Stimulated activated CD8-positive, alpha-beta memory T cell treated with anti-CD3 and anti-CD28 coated beads, Interleukin-7, amount 100 ng/mL, for 24 hours (primary cell): ENCODE measurements at places on chromosomes 16 and 17.

GRCh38 chr16:55133654-55134053, 190.3 kb upstream of the IRX6 start:
- DNase-seq = no peak

DNA sequence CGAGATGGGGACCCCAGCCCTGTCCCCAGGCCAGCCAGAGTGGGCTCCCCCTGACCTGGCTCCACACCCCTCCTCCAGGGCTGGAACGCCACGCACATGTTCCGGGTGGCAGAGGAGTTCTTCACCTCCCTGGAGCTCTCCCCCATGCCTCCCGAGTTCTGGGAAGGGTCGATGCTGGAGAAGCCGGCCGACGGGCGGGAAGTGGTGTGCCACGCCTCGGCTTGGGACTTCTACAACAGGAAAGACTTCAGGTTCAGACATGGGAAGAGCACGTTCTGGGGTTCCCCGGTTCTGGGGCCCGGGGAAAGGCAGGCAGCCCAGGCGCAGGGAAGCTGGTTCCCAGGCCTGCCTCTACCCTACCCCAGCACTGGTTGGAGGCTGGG, 4.6 kb downstream of the ACE start:
- DNase-seq = no peak

DNA sequence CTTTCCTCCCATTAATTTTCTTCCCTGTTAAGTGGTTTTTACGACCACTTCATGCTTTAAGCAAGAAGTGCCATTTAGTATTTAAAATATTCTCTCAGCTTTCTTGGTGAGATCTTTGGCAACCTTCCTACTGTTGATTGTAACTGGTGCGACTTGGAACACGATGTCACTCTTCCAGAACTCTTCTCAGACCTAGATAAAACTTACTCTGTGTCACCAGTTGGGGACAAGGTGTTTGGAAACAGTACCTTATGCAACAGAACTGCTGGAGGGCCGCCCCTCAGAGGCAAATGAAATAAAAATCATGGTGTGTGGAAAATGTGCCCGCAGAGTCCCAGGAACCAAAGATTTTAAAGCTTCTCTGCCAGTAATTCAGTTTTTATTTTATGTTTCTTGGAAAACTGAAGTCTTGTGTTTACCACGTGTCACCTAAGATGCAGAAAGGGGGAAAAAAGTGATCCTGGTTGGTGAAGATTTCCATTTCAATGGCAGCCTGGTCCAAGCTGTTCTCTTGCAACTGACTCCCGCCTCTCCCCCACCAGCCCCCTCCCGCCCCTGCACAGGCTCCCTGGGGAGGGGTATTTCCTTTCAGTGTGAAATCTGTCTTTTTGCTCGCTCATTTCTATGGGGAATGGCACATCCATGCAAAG, 7.2 kb upstream of the HSD11B2 start:
- no peak for DNase-seq

DNA sequence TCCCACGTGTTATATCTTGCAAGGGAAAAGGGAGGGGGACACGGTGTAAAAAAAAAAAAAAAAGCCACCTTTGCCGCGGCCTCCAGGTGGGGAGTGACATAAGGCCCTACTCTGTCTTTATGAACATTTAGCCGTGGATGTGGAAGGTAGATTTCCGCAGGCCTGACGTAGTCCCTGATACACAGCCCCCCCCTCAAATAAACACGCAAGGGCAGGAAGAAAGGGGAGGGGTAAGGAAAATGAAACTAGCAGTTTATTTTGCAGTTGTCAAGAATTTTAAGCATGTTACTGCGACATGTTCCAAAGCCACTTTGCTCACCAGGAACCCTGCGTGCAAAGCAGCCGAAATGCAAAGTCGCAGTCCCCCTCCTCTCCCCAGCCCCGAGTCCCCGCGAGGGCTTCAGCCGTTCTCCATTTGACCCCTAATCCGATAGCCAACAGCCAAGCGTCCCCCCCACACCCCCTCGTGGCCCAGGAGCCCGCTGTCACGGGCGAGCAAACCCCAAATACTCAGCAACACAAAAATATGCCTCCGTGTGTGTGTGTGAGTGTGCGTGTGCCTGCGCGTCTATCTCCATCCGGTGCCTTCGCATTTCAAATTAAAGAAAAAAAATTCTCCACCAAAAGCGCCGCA, 1.2 kb downstream of the CBX4 start:
- no peak for DNase-seq

GRCh38 chr17:45147581-45148182, 593 bp upstream of the HEXIM1 start:
- DNase-seq = peak; percentile 57

DNA sequence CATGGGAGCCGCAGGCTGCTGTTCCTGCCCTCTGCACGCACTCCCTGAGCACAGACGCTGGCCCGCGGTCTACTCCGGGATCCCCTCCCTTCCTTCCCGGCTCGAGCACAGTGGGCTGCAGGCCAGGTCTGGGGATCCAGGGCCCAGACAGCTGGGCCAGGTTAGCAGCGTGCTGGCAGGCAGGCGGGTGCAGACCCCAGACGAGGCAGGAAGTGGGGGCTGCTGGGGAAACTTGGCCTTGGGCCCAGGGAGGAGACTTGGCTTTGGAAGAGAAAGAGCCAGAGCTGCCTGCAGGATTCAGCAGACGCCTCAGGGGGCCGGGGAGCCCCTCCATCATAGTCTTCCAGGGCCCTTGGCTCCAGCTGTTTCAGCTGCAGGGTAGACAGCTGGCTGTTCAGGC, 30.2 kb upstream of the ABCC3 start:
- DNase-seq = no peak

- DNase-seq = no peak
Observed at GRCh38 chr16:85534536-85535351, 78.4 kb upstream of the GSE1 start.

GRCh38 chr17:79832218-79833109, 6.8 kb downstream of the CBX4 start:
- DNase-seq = no peak

- no peak for DNase-seq
Observed at GRCh38 chr17:27519550-27519949, 63.3 kb downstream of the KSR1 start.

DNA sequence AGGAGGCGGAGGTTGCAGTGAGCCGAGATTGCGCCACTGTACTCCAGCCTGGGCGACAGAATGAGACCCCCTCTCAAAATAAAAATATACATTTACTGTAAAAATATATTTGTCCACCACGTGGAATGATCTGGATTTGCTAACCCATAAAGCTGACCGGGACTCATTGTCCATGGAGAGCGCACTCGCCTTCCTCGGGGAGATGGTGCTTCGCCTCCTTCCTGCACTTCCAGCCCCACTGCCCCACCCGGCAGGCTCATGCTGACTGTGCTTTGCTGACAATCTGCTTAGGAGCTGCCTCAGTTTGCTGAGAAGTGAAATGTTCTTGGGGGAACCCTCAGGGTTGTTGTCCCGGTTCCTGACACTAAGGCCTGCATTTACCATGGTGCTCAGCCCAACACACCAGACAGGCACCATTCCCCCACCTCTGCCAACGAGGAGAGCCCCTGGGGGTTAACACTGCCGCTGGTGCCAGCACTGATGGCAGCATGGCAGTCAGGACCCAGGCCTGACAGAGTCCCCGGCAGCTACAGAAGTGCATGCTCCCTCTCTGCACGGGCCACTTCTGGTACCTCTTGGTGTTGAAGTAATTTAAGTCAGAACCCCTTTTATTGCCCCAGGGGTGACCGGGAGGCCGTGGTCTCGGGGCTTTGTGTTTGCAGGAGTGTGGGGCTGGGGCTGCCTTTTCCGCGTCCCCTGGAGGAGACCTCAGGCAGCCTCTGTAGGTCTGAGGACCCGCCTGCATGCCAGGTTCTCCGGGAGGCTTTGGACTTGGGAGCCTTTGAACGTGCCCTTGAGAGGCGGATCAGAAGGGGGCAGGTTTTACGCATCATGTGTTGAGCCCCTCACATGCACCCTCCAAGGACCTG, 2.5 kb downstream of the NUBP2 start:
- no peak for DNase-seq

- no peak for DNase-seq
Observed at GRCh38 chr16:918741-919657, 51.8 kb downstream of the LMF1 start.

DNA sequence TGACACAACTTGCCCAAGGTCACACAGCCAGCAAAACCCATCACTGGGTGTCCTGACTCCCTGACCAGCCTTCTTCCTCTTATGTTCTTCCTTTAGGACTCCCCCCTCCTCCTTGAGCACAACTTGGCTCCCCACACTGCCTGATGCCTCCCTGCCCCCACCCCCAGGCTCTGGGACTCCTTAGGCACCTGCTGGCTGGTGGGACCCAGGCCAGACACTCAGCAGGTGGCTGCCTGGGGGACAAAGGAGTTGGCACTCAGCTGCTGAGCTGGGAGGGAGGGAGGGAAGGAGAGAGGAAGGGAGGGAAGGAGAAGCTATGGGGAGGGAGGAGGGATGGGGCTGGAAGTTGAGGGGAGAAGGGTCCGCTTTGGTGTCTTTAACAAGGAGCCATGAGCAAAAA, 8.0 kb downstream of the SEZ6 start:
- DNase-seq = no peak

DNA sequence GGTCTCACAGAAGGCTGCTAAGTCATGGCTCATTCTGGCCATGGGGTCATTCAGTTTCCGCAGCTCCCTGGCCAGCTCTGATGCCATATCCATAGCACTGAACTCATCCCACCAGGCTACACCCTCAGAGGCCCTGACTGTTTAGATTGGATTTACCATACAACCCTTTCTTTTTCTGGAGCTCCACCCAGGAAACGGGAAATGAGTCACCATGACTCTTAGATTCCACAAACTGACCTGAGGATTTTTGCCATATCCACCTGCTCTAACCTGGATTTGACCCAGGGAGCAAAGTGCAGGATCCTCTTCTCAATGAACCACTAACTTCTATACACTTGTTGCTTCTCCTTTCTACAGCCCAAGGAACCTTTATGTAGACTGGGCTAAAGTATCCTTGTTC, 20.3 kb upstream of the CALB2 start:
- DNase-seq = no peak

- DNase-seq = no peak
Observed at GRCh38 chr16:24689128-24689527, 40.3 kb upstream of the TNRC6A start.

GRCh38 chr16:760065-760464, 469 bp upstream of the MSLN start:
- DNase-seq = no peak

- no peak for DNase-seq
Observed at GRCh38 chr17:61484174-61484573, 32.0 kb downstream of the TBX4 start.

DNA sequence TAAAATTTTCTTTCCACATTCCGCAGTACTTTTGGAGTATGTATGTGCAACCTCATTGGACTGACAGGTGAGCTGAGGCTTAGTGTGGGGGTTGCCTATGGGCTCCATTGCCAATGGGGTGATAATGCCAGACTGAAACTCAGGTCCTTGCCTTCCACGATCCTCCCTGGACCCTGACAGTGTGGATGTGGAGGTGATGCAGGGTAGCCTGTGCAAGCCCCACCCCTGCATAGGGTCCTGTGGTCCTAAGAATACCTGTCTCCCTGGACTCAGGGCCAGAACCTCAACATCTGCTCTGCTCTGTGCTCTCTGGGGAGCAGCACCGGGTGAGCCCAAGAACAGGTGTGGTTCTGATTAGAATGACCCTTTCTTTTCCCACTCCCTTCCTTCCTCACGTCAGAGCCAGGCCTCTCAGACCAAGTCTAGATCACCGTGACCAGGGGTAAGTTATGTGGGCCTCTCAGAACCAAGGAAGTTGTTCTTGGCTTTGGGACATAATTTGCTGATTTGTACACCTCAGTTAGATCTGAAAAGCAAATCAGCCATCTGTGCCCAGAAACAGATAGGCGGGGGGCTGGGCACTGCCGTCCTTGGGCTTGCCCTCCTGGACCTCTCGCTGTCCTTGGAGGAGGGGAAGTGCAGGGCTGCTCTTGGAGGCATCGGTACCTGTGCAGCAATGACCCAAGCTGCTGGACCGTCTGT, 8.4 kb upstream of the TNS4 start:
- no peak for DNase-seq
